Breast epithelium (tissue), 4 donors: ENCODE measurements at places on chromosomes 16 and 17. TPM values are rescaled to one million over a fixed set of nuclear protein-coding genes. Genes with fewer than 3 reads are reported as not detected.

- H3K4me3 ChIP-seq: no peak overlapping the region
- H3K27me3 ChIP-seq: no peaks in the 10 kb centered on the region
- DNase-seq: no peak
- H3K36me3 ChIP-seq: no peaks in the 10 kb centered on the region
- no peak overlapping the region for H3K27ac ChIP-seq
- no peaks in the 10 kb centered on the region for H3K4me1 ChIP-seq
These were observed 15.4 kb downstream of the UBN1 start for GRCh38 chr16:4862639-4863038.

- peak overlapping the region; percentile 90 for H3K4me3 ChIP-seq
- H3K36me3 ChIP-seq: no peaks in the 10 kb centered on the region
- H3K27ac ChIP-seq: peak overlapping the region; percentile 98
- DNase-seq: peak; percentile 73
- no peaks in the 10 kb centered on the region for H3K4me1 ChIP-seq
- H3K27me3 ChIP-seq: no peaks in the 10 kb centered on the region
These were observed 1.2 kb downstream of the MMP2 start for GRCh38 chr16:55480228-55480655.

GRCh38 chr16:70759666-70760065 lies 41.3 kb downstream of the VAC14 start:
- no peaks in the 10 kb centered on the region for H3K36me3 ChIP-seq
- H3K27me3 ChIP-seq: no peaks in the 10 kb centered on the region
- no peak overlapping the region for H3K4me3 ChIP-seq

- no peaks in the 10 kb centered on the region for H3K36me3 ChIP-seq
- H3K27me3 ChIP-seq: no peaks in the 10 kb centered on the region
- H3K4me3 ChIP-seq: no peak overlapping the region
- H3K4me1 ChIP-seq: no peaks in the 10 kb centered on the region
These were observed 46.5 kb downstream of the STX8 start for GRCh38 chr17:9529033-9529700.

- no peaks in the 10 kb centered on the region for H3K36me3 ChIP-seq
- no peaks in the 10 kb centered on the region for H3K27me3 ChIP-seq
- H3K27ac ChIP-seq: no peak overlapping the region
- no peak for DNase-seq
- no peak overlapping the region for H3K4me3 ChIP-seq
These were observed 100.8 kb downstream of the HS3ST3A1 start for GRCh38 chr17:13500947-13501346.

GRCh38 chr16:30374538-30374937 lies at the start of gene MYL11:
Gene MYL11 (plus strand): TSS chr16:30374802. CDS start chr16:30374858, 56 bp downstream.
- H3K4me3 ChIP-seq: no peak within 1 kb of the TSS
- DNase-seq: no peak
- no peaks in the 10 kb centered on the region for H3K36me3 ChIP-seq
- H3K27ac ChIP-seq: no peak within 1 kb of the TSS
- H3K27me3 ChIP-seq: no peaks in the 10 kb centered on the region

DNA sequence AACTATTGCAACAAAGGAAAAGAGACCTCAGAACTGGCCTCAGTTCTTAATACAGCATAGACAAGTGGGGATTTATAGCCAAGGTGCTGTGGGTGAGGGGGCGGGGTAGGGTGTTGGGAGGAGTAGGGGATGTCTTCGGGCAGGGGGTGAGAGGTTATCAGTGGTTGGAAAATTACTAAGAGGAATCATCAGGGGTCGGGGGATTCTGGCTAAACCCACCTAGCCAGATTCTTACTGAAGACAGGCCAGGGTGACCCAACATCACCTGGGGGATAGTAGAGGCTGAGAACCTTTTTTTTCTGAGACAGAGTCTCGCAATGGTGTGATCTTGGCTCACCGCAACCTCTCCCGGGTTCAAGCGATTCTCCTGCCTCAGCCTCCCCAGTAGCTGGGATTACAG lies 32.6 kb downstream of the HS3ST3B1 start:
- H3K4me1 ChIP-seq: no peaks in the 10 kb centered on the region
- no peak overlapping the region for H3K4me3 ChIP-seq
- no peak for DNase-seq
- no peak overlapping the region for H3K27ac ChIP-seq
- H3K27me3 ChIP-seq: no peaks in the 10 kb centered on the region

- H3K36me3 ChIP-seq: no peaks in the 10 kb centered on the region
- H3K4me3 ChIP-seq: no peak overlapping the region
- peak overlapping the region; percentile 64 for H3K27ac ChIP-seq
- H3K27me3 ChIP-seq: no peaks in the 10 kb centered on the region
- no peaks in the 10 kb centered on the region for H3K4me1 ChIP-seq
These were observed 2.7 kb upstream of the ALDH3A1 start for GRCh38 chr17:19750835-19751234.

GRCh38 chr16:5605404-5605803 lies 507.8 kb upstream of the EEF2KMT start:
- H3K27ac ChIP-seq: no peak overlapping the region
- H3K4me1 ChIP-seq: no peaks in the 10 kb centered on the region
- DNase-seq: no peak
- no peak overlapping the region for H3K4me3 ChIP-seq

DNA sequence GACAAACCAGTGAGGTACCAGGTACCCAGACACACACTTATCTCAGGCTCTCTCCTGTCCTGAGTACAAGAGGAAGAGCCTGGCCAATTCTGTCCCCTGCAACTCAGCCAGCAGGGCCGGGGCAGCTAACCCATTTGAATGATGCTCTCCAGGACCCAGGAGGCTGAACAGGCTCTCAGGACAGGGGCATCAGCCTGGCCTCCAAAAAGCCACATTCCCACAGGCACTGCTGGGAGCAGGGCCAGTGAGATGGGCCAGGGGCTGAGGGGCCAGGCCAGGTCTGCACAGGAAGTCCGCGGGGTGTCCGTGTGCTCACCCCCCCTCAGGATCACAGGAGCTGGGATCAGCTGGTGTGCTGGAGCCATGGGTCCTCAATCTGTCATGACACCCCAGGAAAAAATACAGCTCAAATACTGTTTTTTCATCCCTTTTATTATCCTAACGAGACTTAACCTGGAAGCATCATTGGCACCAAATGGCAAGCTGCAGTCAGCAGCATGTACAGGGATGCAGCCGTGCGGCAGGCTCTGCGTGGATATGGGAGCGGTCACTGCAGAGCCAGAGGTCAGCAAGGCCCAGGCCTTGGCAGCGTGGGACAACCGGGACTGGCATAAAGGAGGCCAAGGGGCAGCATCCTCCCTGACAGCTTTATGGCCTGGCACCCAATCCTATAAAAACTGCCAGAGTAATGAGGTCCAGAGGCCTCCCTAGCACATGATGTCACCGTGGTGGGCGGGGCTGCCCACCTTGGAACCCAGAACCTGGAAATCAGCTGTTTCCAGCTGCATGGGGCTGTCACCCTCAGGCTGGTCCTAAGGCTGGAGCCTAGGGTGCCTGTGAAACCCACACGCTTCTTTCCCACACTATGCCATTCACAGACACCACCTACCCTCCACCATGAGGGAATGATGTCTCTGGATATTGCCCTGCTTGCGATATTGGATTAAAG lies 276.7 kb downstream of the C16orf95 start:
- no peaks in the 10 kb centered on the region for H3K4me1 ChIP-seq
- no peak for DNase-seq
- H3K27ac ChIP-seq: no peak overlapping the region
- H3K27me3 ChIP-seq: peaks cover 37% of the 10 kb centered on the region
- no peak overlapping the region for H3K4me3 ChIP-seq
- no peaks in the 10 kb centered on the region for H3K36me3 ChIP-seq

DNA sequence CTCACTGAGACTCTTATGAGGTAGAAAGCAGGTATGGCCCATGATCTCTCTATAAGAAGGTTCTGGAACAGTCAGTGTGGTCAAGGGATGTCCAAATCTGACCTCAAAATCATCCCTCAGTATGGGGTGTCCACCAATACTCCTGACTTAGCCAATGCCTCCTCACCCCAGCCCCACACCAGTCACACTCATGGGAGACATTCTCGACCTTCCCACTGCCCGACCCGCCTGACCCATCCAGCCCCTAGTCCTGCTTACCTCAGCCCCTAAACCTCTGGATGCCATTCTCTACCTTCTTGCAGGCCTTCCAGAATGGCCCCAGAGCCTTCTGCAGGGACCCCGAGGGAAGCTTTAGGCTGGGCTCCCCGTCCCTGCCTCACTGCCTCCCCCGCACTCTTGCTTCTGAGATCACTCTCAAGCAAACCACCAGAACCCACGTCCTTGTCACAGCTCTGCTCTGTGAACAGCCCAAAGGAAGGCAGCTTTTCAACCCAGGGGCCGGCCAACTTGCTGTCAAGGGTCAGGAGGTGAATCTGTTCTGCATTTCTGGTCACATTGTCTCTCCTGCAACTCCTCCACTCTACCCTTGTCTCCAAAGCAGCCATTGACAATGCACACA lies 44.9 kb upstream of the RBFOX3 start:
- H3K36me3 ChIP-seq: no peaks in the 10 kb centered on the region
- peak; percentile 2 for DNase-seq
- no peaks in the 10 kb centered on the region for H3K4me1 ChIP-seq
- no peak overlapping the region for H3K4me3 ChIP-seq
- H3K27ac ChIP-seq: no peak overlapping the region
- H3K27me3 ChIP-seq: no peaks in the 10 kb centered on the region

- H3K36me3 ChIP-seq: no peaks in the 10 kb centered on the region
- no peak overlapping the region for H3K4me3 ChIP-seq
- no peaks in the 10 kb centered on the region for H3K27me3 ChIP-seq
These were observed 7.7 kb downstream of the MIEF2 start for GRCh38 chr17:18267927-18268711.

DNA sequence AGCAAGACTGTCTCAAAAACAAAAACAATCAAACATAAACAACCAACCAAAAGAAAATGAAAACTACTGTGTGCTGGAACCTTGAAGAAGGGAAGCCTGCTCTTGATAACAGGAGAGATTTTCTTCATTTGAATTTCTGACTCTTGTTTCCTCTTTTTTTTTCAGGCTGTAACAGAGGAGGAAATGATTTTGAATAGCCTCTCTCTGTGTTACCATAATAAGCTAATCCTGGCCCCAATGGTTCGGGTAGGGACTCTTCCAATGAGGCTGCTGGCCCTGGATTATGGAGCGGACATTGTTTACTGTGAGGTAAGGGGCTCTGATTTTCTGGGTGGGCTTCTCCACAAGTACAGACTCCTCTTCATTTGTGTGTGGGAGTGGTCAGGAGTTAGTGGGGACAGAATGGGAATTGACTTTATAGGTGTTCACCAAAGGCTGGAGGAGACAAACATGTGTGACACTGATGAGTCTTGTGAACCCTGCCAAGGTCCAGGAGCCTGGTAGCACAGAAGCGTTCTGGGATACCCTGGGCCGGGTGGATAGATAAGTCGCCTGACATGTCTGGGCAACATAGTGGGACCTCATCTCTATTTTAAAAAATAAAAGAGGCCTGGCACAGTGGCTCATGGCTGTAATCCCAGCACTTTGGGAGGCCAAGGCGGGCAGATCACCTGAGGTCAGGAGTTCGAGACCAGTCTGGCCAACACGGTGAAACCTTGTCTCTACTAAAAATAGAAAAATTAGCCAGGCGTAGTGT lies 14.9 kb downstream of the DUS2 start:
- H3K27ac ChIP-seq: no peak overlapping the region
- no peak for DNase-seq
- H3K36me3 ChIP-seq: no peaks in the 10 kb centered on the region
- H3K4me1 ChIP-seq: no peaks in the 10 kb centered on the region
- no peaks in the 10 kb centered on the region for H3K27me3 ChIP-seq
- no peak overlapping the region for H3K4me3 ChIP-seq

DNA sequence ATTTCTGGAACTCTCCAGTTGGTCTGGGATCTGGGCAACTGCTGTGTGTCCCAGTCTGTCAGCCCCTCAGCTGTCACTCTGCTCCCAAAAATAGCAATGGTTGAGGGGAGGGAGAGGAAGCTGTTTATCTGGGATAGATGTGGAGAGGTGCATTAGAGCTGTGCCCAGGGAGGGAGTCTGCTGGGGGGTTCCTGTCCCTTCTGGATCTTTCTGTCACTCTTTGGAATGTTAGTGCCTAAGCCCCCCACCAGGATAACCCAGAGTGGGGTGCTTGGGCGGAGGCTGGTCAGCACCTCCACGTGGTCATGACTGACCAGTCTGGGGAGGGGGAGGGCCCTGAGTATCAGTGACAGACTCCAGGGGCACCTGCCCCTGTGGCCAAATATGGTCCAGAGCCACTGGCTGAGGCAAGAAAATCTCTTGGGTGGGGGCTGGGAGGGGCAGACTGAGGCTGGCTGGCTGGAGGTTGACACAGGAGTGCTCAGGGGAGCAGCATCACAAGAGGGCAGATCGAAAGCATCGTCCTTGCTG lies at the start of gene UNC45B:
UNC45B (plus strand) TSS at position 443 of the 531 bp plus-strand sequence. CDS start 447 bp downstream, outside the sequence.
- DNase-seq: no peak
- no peak within 1 kb of the TSS for H3K4me3 ChIP-seq
- no peaks in the 10 kb centered on the region for H3K4me1 ChIP-seq
- H3K27me3 ChIP-seq: no peaks in the 10 kb centered on the region

DNA sequence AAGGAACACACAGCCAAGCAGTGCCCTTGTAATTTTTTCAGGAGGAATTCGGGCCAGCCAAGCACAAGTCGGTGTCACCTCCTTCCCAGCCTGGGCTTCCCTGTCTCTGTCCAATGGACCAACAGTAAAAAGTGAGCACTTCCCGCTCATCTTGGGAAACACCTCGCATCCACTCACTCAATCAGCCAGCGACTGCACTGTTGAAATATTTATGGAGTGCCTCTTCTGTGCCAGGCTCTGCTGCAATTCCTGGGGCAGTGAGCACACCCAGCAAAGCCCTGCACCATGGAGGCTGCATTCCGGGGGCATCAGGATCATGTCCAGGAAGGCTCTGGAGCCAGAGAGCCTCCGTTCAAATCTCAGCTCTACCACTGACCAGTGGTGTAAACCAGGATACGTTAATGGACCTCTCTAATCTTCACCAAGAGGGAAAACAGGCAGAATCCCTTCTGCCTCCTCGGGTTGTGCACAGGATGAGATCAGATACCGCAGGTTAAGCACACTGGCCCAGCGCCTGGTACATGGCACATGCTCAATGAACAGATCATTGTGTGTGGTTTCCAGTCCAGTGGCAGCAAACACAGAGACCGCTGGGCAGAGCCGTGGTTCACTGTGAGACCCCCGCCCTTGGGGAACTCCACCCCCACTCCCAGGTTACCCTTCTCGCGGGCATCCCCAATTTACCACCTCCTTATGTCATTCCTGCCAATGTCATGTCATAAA lies 194.3 kb downstream of the ZNF423 start:
- H3K27me3 ChIP-seq: no peaks in the 10 kb centered on the region
- no peak overlapping the region for H3K4me3 ChIP-seq
- no peaks in the 10 kb centered on the region for H3K4me1 ChIP-seq
- no peak for DNase-seq

DNA sequence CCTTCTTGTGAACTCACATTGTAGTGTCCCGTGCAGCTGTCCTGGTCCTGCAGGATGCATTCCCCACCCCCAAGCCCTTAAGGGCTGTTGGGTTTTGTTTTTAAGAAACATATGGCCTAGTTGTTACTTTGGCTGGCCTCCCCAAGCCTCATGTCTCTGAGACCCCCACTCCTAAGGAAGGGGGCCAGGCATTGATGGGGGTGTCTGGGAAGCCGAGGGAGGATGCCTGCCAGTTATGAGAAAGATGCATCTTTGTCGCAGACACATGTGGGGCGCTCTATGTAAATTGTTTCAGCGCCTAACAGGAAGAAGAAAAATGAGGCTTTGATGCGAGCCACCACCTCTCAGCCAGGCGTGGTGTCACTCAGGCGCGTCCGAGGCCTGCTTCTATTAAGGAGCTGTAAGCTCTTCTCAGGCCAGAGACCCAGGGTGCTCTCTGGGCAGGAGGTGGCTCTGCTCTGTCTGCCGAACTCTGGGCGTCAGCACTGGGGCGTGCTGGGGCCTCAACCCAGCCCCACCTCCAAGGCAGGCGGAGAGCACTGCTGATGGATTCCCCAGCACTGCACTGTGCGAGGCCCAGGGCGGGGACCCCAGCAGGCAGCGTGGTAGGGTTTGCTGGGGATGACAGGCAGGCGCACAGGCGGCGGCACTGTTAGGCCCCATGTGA lies 70.6 kb downstream of the SREBF1 start:
- H3K36me3 ChIP-seq: no peaks in the 10 kb centered on the region
- peaks cover 22% of the 10 kb centered on the region for H3K4me1 ChIP-seq
- DNase-seq: no peak

The NUTF2 gene
- 94.8 TPM for total RNA-seq

The IGSF6 gene
- total RNA-seq: 0.33 TPM

The CCL15 gene
- not detected for total RNA-seq

The C17orf58 gene
- total RNA-seq: 12.0 TPM
